ENCODE measurements at places on chromosomes 3 and 15.

DNA sequence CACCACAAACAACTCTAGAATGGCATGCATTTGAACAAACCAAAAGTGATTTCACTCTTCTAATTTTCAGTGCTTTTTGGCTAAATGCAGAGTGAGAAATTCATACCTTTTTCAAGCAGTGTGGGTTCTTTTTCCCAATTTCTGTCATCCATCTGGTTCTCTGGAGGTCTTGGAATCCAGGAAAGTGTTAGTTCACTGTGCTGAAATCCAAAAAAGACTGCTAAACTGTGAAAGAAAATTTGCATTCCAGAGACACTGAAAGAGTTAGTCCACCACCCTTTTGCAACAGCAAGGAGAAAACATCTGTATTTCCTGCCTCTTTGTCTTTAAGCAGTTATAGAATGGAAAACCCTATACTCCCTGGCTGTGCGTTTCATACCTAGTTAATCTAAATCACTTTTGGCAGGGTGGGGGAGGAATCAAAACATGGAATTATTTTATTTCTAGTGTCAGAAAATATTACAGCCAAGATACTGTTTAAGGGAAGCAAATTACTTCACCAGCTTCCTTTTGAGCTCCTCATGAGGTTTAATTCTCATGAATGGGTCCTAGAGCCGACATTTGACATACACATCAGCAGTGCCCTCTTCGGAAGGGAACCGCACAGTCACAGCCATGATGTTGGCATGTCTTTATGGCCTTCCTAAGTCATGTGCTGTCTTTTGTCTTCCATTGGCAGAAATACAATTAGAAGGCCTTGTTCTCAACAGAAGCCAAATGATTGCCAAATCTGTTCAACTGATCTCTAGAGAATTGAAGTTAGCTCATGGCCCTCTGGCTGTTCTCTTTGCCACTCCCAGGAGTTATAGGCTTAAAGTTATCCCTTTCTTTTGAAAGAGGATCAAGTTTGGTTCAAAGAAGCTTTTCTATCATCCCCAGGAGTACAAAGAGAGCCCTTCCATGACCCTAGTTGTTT lies 317.7 kb upstream of the TPRG1 start:
- peak; percentile 68 for DNase-seq

DNA sequence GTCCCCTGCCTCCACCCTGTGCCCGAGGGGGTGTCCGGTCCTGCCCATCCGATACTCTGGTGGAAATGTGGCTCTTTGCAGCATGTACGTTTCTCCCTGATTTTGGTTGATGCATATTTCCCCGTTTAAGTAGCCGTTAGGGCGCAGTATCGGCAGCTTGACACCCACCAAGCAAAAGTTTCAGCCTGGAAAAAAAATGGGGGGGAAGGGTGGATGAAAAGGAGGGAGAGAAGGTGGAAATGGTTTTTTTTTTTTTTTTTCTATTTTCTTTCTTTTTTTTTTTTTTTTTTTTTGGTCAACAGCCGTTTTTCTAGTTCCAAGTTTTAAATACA lies 1.3 kb downstream of the RAP2B start:
- no peak for DNase-seq

DNA sequence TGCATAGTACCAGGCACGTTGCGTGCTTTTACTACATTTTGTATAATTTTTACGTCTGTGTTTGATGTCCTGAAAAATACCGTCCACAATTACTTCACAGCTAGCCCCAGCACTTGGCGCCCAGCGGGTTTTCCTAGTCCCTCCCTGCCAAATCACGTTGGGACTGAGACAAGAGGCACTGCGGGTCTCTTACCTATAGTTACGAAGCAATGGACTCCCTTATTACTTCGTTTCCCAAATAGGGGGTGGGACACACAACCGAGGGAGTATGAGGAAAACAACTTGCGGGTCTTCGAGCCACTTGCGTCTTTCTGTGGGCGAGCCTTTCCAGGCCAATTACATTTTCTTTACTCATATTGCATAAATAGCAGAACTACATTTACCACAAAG lies 620 bp upstream of the CMSS1 start:
- no peak for DNase-seq

DNA sequence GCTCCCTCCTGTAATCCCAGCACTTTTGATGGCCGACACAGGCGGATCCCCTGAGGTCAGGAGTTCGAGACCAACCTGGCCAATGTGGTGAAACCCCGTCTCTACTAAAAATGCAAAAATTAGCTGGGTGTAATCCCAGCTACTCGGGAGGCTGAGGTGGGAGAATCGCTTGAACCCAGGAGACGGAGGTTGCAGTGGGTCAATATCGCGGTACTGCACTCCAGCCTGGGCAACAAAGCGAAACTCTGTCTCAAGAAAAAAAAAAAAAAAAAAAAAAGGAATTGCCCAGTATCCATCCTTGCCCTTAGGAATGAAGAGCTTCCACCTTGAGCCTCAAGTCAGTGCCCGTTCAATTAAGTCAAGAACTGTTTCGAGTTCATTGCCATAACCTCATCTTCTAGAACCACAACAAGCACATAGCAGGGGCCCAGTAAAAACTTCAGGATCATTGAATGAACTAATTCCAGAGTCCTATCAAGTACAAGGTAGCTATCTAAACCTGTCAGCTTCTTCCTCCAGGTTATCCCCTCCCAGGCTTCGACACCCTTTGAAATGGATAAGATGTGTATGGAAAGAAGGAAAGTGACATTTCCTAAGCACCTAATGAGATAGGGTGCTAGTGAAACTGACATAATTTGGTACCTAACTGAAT lies 826 bp downstream of the DBR1 start:
- no peak for DNase-seq

All from fibroblast of skin of left biceps (primary cell).